Neuronal stem cell (in vitro differentiated cells): ENCODE measurements at places on chromosomes 7 and 10.
A peak's percentile ranks its signal among the peaks of the same experiment; 100 is the strongest.

GRCh38 chr10:19936289-19936688 lies 120.1 kb downstream of the PLXDC2 start:
- no peak for DNase-seq

DNA sequence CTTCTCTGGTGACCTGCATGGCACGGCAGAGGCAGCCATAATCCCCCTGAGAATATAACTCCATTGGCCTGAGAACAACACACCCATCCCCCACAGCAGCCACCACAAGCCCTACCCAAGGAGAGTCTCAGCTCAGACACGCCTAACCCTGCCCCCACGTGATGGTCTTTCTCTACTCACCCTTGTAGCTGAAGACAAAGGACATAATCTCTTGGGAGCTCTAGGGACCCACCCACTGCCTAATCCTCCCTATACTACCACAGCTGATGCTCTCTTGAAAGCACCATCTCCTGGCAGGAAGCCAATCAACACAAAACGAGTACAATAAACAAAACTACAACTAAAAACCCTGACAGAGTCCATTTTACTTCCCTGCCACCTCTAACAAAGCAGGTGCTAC lies 30.7 kb upstream of the HPSE2 start:
- peak; percentile 41 for DNase-seq

- no peak for DNase-seq
These were observed 172.0 kb upstream of the TNRC18 start for GRCh38 chr7:5595545-5596045.

DNA sequence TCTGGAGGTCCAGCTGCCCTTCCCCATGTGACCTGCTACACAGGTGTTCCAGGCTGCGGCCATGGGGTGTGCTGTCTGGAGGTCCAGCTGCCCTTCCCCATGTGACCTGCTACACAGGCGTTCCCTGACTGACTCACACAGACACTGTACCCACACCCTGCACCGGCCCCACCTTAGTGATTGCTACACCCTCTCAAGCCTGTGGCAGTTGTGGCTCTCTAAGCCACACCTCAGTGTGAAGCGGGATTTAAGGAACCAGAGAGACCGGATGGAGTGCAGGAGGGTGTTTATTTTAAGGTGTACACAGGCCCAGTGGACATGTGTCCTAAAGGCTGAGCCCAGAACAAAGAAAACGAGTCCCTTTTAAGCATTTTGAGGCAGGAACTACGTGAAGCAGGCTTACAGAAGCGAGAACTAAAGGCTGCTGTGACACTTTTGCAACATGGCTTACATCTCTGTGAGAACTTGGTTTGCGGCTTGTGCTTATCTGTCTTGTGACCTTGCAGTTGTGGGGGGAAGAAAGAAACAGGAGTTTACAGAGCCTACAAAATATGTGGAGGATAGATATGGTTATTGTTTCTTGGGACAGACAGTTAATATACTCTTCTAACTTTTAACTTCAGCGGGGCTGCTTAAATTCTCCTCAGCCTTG lies 326.4 kb downstream of the PAXIP1 start:
- no peak for DNase-seq

DNA sequence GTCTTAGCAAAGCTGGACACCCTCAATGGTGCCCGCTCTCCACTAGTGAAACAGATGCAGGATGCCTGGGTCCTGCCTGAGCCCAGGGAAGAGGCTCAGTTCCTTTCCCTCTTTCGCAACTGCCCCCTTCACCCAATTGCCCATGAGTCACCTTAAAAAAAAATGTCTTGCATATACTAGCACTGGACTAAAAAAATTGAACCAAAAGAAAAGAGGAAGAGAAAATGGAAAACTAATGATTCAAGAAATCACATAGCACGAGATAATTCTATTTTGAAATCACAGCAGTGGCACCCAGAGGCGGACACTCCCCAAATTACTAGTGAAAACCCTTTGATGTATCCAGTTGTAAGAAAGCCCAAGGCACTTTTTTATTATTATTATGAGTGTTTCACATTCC lies 972.5 kb downstream of the LRMDA start:
- DNase-seq, result no peak

DNA sequence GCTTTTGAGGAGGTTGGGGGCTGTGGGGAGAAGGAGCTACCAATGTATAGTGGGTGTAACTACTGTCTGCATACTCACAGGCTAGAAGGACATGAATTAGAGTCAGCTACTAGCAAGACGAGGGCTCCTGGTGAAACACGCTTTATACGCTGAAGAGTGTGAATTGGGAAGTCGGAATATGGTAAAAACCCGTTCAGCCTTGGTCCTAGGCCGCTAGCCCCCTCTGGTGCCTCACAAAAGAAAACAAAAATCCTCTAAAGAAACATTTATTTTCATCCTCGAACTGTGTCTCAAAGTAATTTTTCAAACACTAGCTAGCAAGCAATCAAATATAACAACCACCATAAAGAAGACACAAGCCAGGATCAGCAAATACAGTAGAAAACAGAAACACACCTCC lies 338.1 kb upstream of the SEMA3C start:
- no peak for DNase-seq

DNA sequence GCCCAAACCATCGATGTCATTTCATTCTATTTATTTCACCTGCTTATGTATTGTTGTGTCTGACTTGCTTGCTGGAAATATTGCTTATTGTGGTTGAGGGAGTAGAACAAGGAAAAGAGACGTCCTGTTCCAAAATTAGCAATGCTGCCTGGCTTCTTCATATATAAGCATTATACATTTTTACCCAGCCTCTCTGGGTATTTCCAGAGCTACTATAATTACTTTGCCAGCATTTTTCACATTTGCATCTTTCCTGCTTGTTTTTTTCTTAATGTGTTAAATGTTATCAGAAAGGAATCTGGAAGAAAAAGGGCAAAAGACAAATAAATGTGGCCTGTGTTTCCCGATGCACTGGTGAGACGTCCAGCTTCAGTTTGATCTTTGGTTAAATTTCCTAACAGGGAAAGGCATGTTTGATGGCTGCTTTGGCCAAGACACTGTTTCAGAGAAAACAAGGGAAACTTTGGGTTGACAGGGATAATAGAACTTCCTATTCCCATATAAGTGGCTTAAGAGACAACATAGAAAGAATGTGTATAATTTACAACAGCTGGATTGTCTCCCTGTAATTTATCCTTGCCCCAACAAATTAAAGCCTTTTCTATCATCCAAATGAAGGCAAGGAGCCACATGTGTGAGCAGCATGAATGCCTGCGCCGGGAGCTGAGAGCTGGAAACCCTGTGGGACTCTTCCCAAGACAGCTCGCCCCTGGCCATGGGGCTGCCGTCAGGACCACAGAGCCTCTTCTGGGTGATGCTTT lies 671.1 kb upstream of the CELF2 start:
- no peak for DNase-seq

DNA sequence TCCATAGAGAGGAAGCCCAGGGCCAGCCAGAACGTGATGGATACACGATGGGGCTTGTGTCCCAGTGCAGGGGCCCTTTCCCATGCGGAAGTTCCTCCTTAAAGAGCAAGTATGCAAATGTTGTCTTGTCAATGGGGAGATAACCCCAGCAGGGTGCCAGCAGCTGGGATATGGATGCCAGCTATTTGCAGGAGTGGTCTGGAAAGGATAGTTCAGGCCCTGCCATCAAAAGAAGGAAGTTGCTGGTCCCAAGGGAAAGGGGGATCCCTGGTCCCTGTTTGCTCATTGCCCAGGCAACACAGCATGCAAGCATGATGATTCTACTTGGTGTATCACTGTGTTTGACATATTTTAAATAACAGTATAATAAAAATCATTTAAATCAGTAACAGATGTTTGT lies 73.1 kb upstream of the HECW1 start:
- DNase-seq, result no peak
